Neural crest cell (in vitro differentiated cells): ENCODE measurements at places on chromosomes 4 and X. TPM values are rescaled to one million over a fixed set of nuclear protein-coding genes. Genes with fewer than 3 reads are reported as not detected.

DNA sequence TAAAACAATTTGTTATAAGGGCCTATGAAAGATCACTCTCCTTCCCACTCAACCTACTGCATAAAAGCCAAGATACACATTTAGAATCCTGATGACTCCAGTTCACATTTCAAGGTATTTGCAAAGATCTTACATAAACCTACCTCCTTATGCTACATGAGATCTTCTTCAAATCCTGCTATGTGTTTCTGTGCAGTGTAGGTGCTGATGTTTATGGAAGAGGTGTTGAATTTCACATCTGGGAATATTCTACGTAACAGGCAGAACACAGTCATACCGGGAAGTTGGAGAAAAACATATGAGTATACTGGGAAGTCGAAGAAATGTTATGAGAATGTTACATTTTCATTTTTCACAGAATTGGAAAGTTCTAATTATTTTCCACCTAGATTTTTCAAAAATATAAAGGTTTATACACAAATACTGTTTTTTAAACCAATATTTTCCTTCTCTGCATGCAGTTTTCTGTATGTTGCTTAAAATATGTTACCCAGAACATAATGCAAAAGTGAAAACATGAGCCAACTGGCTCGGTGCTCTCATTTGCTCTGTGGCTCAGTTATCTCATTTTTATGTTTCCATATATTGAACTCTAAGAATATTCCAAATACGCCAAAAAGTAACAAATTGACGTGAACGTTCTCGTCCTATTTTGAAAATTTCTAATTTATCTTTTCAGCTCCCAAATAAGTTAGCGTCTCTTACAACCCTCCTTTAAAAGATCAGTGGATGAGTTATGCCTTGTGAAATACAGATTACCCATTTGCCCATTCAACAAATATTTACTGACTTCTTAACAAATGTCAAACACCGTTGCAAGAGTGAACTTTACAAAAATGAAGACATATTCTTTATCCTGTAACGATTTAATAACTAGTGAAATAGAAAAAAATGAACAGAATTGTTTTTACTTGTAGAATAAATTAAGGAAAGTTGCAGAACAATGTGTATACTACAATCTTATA lies 899.3 kb downstream of the STIM2 start:
- no peaks in the 10 kb centered on the region for H3K27me3 ChIP-seq
- no peak overlapping the region for H3K4me3 ChIP-seq
- no peak overlapping the region for H3K27ac ChIP-seq
- no peak for DNase-seq
- H3K36me3 ChIP-seq: no peaks in the 10 kb centered on the region

DNA sequence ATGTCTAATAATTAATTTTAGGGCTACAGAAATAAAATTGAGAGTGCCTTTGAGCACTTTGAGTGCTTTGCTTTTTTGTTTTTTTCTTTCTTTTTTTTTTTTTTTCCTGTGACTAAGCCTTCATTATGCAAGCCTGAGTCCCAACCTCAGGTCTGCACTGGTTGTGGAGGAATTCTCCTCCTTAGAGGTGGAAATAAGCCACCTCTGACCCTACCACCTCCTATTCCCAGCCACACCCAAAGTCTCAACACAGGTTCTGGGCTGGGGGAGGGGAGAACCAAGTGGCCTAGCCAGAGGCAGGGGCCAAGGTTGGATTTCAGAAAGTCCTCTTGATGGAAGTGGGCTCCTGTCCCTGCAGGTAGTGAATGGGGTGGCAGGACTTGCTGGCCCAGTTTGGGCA lies 180.2 kb downstream of the ARAP2 start:
- no peaks in the 10 kb centered on the region for H3K36me3 ChIP-seq
- no peak for DNase-seq
- H3K4me3 ChIP-seq: no peak overlapping the region
- H3K27ac ChIP-seq: no peak overlapping the region
- no peaks in the 10 kb centered on the region for H3K27me3 ChIP-seq
- no peaks in the 10 kb centered on the region for H3K4me1 ChIP-seq

GRCh38 chrX:13923845-13924244 lies 105.8 kb downstream of the GEMIN8 start:
- H3K4me1 ChIP-seq: peaks cover 5% of the 10 kb centered on the region
- peaks cover 13% of the 10 kb centered on the region for H3K36me3 ChIP-seq
- no peak for DNase-seq

GRCh38 chr4:2359591-2360395 lies 58.7 kb downstream of the ZFYVE28 start:
- no peak for DNase-seq
- no peak overlapping the region for H3K27ac ChIP-seq
- H3K27me3 ChIP-seq: no peaks in the 10 kb centered on the region
- no peaks in the 10 kb centered on the region for H3K36me3 ChIP-seq
- H3K4me1 ChIP-seq: peaks cover 14% of the 10 kb centered on the region
- no peak overlapping the region for H3K4me3 ChIP-seq

DNA sequence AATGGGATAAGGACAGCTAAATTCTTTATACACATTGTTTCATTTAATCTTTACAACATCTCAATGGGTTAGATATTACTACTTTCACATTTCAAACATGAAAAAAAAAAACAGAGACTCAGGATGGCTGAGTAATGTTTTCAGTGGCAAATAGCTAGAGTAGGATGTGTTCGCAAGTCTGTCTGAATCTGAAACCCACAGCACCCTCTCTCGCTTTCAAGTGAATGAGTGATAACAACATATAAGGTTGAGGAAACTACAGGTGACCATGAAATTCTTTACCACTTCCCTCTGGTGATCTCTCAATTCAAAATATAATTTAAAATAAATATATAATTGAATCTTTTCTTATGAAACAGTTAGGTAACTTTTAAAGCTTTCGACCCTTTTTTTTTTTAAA lies 162.6 kb downstream of the PRR32 start:
- no peak for DNase-seq
- H3K36me3 ChIP-seq: no peaks in the 10 kb centered on the region
- no peaks in the 10 kb centered on the region for H3K4me1 ChIP-seq
- H3K4me3 ChIP-seq: no peak overlapping the region

- H3K36me3 ChIP-seq: peaks cover 6% of the 10 kb centered on the region
- no peaks in the 10 kb centered on the region for H3K27me3 ChIP-seq
- H3K27ac ChIP-seq: no peak overlapping the region
- peaks cover 61% of the 10 kb centered on the region for H3K4me1 ChIP-seq
- H3K4me3 ChIP-seq: no peak overlapping the region
These were observed 53.2 kb downstream of the MAML3 start for GRCh38 chr4:140100771-140101170.

- H3K36me3 ChIP-seq: peaks cover 8% of the 10 kb centered on the region
- H3K4me1 ChIP-seq: peaks cover 10% of the 10 kb centered on the region
- no peak for DNase-seq
- H3K4me3 ChIP-seq: no peak overlapping the region
- H3K27ac ChIP-seq: no peak overlapping the region
These were observed 40.5 kb downstream of the FRYL start for GRCh38 chr4:48739560-48740019.

DNA sequence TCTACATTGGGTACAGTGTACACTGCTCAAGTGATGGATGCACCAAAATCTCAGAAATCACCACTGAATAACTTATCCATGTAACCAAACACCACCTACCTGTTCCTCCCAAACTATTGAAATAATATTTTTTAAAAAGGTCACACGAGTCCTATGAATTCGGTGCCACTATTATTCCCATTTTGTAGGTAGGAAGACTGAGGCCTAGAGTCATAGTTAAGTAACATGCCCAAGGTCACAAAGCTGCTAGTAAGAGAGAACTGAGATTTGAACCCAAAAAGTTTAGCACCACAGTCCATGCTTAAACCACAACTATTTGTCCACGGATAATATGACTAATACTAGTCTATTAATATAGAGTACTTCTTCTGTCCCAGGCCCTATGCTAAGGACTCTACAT lies 2.7 kb downstream of the ARHGEF6 start:
- no peaks in the 10 kb centered on the region for H3K27me3 ChIP-seq
- H3K4me3 ChIP-seq: no peak overlapping the region
- no peak for DNase-seq
- H3K27ac ChIP-seq: no peak overlapping the region
- no peaks in the 10 kb centered on the region for H3K4me1 ChIP-seq
- H3K36me3 ChIP-seq: no peaks in the 10 kb centered on the region

GRCh38 chrX:24694825-24695224 lies 1.1 kb downstream of the POLA1 start:
- no peaks in the 10 kb centered on the region for H3K27me3 ChIP-seq
- peaks cover 52% of the 10 kb centered on the region for H3K4me1 ChIP-seq
- no peak for DNase-seq
- peaks cover 4% of the 10 kb centered on the region for H3K36me3 ChIP-seq

DNA sequence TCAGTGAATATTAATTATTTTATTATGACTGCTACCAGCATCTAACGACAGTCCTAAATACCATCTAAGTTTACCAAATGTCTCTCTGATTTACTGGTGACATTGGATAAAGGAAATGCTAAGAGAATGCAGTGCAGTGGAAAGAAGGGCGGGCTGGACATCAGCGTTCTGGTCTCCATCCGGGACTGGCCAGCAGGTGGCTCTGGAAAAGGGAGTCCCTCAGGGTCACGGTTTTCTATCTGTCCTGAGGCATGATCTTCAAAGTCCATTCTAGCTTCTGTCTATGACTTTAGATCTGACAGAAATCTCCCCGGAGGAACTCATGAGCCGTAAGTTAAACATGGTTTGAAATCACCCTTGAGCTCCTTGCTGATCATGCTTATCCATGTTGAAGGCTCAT lies 3.3 kb downstream of the TRIM2 start:
- DNase-seq: peak; percentile 47
- H3K4me3 ChIP-seq: peak overlapping the region; percentile 87
- H3K27ac ChIP-seq: no peak overlapping the region
- peaks cover 2% of the 10 kb centered on the region for H3K36me3 ChIP-seq
- H3K27me3 ChIP-seq: no peaks in the 10 kb centered on the region

- H3K27me3 ChIP-seq: no peaks in the 10 kb centered on the region
- H3K4me3 ChIP-seq: no peak overlapping the region
- DNase-seq: no peak
- no peaks in the 10 kb centered on the region for H3K36me3 ChIP-seq
- no peak overlapping the region for H3K27ac ChIP-seq
These were observed 15.9 kb upstream of the EMCN start for GRCh38 chr4:100533741-100534140.

GRCh38 chrX:23493941-23494374 lies 159.3 kb downstream of the PTCHD1 start:
- H3K4me3 ChIP-seq: no peak overlapping the region
- H3K4me1 ChIP-seq: peaks cover 16% of the 10 kb centered on the region
- H3K27me3 ChIP-seq: no peaks in the 10 kb centered on the region
- no peak for DNase-seq
- H3K36me3 ChIP-seq: no peaks in the 10 kb centered on the region
- peak overlapping the region; percentile 37 for H3K27ac ChIP-seq

DNA sequence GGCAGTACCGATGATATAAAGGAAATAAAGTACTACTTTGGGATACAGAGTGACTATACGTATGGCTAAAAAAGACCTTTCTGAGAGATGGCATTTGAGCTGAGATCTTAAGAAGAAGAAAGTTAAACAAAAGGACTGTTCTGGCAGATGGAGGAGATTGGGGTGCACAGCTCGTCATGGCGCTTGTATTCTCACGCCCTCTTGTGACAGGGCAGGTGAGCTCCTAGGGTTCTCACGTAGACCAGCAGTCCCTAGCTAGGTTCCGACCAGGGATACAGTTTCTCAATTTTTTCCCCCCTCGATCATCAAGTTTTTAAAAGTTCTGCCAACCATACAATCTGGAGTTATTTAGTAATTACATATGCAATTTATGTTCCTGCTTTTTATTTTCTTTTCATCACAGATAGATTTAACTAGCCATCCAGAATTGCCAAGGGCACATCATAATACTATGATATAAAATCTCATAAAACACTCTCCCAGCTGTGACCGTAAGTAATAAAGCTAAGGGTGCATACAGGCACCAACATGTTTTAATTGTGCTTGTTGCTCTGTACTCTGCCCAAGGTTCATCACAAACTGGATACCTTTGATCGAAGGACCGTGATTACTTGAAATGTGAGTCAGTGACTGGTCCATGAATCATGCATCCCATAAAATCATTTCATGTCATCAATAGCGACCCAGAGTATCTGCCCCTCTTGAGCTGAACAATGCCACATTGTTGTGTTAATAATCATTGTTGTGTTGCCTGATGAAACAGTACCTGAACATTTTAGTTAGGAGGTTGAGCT lies 69.4 kb upstream of the ZNF518B start:
- peaks cover 4% of the 10 kb centered on the region for H3K4me1 ChIP-seq
- H3K36me3 ChIP-seq: no peaks in the 10 kb centered on the region
- DNase-seq: no peak
- no peak overlapping the region for H3K27ac ChIP-seq

GRCh38 chrX:111123125-111123524 lies 27.1 kb downstream of the PAK3 start:
- peaks cover 36% of the 10 kb centered on the region for H3K27me3 ChIP-seq
- H3K36me3 ChIP-seq: peaks cover 3% of the 10 kb centered on the region
- DNase-seq: no peak
- no peak overlapping the region for H3K4me3 ChIP-seq
- no peak overlapping the region for H3K27ac ChIP-seq

- H3K27me3 ChIP-seq: peaks cover 9% of the 10 kb centered on the region
- no peak overlapping the region for H3K4me3 ChIP-seq
- H3K36me3 ChIP-seq: peaks cover 3% of the 10 kb centered on the region
- H3K27ac ChIP-seq: no peak overlapping the region
- no peak for DNase-seq
These were observed 235.9 kb upstream of the FMR1 start for GRCh38 chrX:147675819-147676218.

- no peak overlapping the region for H3K4me3 ChIP-seq
- H3K27me3 ChIP-seq: no peaks in the 10 kb centered on the region
- H3K27ac ChIP-seq: no peak overlapping the region
- no peaks in the 10 kb centered on the region for H3K36me3 ChIP-seq
- no peaks in the 10 kb centered on the region for H3K4me1 ChIP-seq
These were observed 517.3 kb downstream of the TMA16 start for GRCh38 chr4:164011791-164012190.

DNA sequence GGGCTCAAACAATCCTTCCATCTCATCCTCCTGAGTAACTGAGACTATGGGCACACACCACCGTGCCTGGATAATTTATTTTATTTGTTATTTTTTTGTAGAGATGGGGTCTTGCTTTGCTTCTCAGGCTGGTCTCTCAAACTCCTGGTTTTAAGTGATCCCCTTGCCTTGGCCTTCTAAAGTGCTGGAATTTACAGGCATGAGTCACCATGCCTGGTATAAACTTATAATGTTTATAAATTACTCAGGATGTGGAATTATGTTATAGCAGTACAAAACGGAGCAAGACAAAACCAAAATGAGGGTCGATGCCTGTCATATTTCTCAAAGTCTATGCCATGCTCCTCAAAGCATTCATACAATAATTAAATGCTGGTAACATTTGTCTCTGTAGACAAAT lies 29.8 kb upstream of the TEX13C start:
- DNase-seq: no peak
- no peak overlapping the region for H3K4me3 ChIP-seq
- no peaks in the 10 kb centered on the region for H3K36me3 ChIP-seq
- H3K27me3 ChIP-seq: no peaks in the 10 kb centered on the region
- no peaks in the 10 kb centered on the region for H3K4me1 ChIP-seq
- no peak overlapping the region for H3K27ac ChIP-seq

The RASGEF1B gene
- total RNA-seq: 1.7 and 1.9 TPM in 2 replicates

The TLR10 gene
- total RNA-seq: not detected in 2 replicates

The EDA gene
- total RNA-seq: 1.8 and 2.5 TPM in 2 replicates

The TSPAN6 gene
- total RNA-seq: 69.7 and 71.4 TPM in 2 replicates

The MAGEA6 gene
- not detected in 2 replicates for total RNA-seq
